ENCODE measurements at places on chromosomes 2 and 18.

DNA sequence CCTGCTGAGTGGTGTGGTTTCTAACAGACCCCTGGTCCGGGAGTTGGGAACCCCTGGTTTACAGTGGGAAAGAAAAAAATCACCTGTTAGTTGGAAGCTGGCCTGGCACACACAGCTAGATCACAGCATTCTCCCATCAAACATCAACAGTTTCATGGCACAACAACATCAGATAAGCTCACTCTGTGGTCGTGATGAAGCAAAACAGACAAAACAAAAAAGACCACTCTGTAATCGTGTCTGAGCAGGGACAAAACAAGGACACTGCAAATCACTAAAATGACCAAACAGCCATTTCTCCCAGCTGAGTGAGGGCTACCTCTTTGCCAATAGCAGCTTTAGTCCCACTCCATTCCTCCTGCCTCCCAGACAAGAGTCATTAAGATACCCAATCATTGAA, 9.0 kb upstream of the IMPACT start:
- DNase-seq = no peak

GRCh38 chr2:231138699-231139098, 13.9 kb upstream of the HTR2B start:
- DNase-seq = no peak

DNA sequence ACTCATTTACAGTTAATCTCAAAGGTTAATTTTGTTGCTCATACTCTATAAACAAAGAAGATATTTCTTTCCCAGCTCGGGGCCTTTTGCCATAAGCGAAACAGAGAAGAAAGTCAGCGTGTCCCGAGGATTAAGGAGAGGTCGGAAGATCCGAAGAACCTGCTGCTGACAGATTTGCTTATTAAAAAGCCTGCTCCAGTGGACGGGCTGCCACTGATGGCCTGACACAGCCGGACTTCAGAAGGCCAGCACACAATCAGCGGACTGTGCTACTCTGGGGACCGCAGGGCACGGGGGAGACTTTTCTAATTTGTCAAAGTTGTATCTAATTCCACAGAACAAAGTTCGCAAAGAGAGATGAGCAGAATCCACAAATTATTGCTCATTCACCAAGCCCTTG, 315.4 kb downstream of the ETAA1 start:
- no peak for DNase-seq

DNA sequence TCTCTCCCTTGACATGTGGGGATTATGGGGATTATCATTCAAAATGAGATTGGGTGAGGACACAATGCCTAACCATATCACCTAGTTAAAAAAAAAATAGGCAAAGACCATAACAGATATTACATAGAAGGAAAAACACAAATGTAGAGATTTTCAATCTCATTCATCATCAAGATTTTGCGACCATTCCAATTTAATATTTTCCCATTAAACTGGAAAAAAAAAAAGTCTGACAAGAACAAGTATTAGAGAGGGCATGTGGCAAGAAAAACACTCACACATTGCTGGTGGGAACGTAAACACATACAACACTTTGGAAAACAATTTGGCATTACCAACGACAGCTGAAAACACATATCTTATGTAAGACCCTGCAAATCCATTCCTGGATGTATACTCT, 71.0 kb upstream of the MYCN start:
- no peak for DNase-seq

- DNase-seq = no peak
Measured at GRCh38 chr2:106282462-106283170, 88.5 kb upstream of the UXS1 start.

DNA sequence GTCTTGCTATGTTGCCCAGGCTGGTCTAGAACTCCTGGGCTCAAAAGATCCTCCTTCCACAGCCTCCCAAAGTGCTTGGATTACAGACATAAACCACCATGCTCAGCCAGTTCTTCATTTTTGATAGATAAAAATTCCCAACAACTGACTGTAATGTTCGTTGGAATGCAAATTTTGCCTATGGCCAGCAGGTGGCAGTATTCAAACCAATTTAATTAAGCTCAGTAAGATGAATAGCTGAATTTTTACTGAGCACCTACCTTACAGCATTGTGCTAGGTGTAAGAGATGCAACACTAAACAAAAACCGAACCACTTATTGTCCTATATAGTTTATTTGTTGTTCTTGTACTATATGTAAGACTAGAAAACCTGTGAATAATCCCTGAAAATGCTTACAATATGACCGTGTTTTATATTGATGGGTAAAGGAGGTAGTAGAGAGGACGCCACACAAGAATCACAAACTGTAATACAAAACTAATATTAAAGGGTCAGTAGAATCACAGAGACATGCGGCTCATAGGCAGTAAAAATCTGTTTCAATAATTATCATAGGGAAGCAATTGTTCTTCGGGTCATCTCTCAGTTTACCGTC, 8.2 kb upstream of the TMEM182 start:
- DNase-seq = no peak

GRCh38 chr2:80007777-80008503, 296.6 kb downstream of the LRRTM1 start:
- no peak for DNase-seq

DNA sequence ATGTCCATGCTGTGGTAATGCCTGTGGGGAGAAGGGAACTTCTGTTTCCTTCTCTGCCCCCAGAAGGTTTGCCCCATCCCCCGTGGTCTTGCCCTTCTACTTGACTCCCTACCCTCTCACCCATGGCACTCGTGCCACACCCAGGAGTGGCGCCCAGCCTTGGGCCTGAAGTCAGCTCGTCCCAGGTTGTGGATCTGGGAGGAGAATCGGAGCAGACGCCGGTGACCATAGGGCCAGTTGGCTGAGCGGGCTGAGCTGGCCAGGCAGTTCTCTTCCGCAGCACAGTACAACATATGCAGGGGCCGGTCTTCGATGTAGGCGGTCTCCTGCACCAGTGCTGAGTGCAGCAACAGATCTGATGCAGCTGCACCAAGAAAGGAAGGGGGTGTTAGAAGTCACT, 4.7 kb downstream of the HTRA2 start:
- no peak for DNase-seq

GRCh38 chr2:223918671-223919134, 26.4 kb downstream of the WDFY1 start:
- no peak for DNase-seq

- no peak for DNase-seq
Measured at GRCh38 chr2:38509314-38509946, 93.3 kb downstream of the HNRNPLL start.

GRCh38 chr2:104889291-104889959, 35.5 kb downstream of the POU3F3 start:
- no peak for DNase-seq

DNA sequence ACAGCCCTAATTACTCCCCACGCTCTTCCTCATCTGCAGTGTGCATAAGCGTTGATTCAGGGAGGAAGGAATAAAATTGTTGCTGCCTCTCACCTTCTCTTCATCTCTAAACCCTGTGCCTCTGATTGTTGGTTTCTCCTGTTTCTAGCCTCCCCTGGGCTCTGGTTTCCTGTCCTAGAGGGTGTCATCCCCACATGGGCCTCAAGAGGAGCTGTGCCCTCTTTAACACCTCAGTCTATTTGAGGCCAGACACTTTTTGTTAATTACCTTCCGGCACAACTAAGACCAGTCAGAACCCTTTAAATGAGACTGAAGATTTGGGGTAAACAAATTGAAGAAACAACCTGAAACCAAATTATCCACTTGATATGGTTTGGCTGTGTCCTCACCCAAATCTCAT, 9.7 kb downstream of the CTAGE1 start:
- DNase-seq = no peak

- no peak for DNase-seq
Measured at GRCh38 chr2:9821805-9822445, 21.3 kb upstream of the TAF1B start.

DNA sequence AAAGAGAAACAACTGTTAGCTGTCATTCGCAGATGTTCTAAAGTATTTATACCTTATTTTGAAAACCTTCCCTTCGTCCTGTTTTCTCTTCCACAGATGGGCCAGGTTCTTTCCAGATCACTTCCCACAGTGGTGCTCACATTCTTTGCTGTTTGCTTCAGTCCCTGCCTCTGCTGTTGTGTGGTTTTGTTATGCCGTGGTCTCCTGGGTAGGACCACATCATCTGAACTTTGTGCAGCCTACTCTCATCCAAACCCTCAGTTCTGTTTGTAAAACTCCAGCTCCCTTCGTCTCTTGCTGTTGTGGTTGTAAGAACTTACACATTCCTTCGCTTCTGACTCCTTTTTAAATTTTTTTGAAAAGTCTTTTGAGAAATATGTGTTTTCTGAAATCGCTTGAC, 38.1 kb downstream of the ZNF236 start:
- no peak for DNase-seq

GRCh38 chr2:119728421-119728820, 31.3 kb upstream of the PTPN4 start:
- no peak for DNase-seq

DNA sequence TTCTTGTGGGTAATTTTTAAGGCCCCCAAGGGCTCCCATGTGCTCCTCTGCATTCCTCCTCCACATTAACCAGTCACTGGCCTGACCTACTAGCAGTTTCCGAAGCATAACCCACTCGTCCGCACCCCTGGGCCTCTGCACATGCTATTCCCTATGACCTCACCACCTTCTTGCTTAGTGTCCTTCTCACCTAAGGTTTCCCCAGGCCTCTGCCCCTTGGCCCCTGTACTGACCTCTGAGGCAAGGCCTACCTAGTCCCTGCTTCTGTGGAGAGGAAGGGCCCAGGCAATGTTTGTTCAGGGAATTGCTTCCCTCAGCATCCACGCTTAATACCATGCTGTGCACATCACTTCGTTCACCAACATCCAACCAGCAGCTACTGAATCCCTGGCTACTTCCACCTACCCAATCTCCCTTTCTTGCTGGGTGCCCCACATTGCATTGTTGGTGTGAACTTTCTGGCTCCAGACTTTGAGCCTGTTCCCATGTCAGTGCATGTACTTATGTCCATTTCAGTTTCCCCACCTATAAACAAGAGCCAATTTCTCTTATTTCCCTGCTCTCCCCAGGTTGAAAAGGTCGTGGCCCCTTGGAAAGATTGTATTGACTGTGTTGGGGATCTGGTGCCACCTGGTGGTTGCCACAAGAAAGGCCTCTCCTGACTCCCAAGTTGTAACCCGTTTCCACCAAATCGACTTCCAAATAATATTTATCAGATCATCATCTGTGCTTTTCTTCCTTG, 19.2 kb upstream of the TMEM177 start:
- DNase-seq = no peak

GRCh38 chr2:165240916-165241315, 1.7 kb downstream of the SCN2A start:
- no peak for DNase-seq

GRCh38 chr2:197108758-197109157, 182.3 kb upstream of the PGAP1 start:
- no peak for DNase-seq

- no peak for DNase-seq
Measured at GRCh38 chr2:105854972-105855371, 110.3 kb downstream of the NCK2 start.

GRCh38 chr2:211062297-211062612, 505.9 kb downstream of the CPS1 start:
- DNase-seq = no peak

- DNase-seq = no peak
Measured at GRCh38 chr2:26917135-26917836, 53.2 kb upstream of the MAPRE3 start.

GRCh38 chr18:57035590-57035989, 111.3 kb upstream of the BOD1L2 start:
- no peak for DNase-seq

- DNase-seq = peak; percentile 15
Measured at GRCh38 chr2:131093696-131094462, 619 bp upstream of the FAM168B start.

Measured in GM12878 (cell line).